Naive thymus-derived CD4-positive, alpha-beta T cell (primary cell): ENCODE measurements at places on chromosomes 12 and 14. TPM values are rescaled to one million over a fixed set of nuclear protein-coding genes. Genes with fewer than 3 reads are reported as not detected.
A peak's percentile ranks its signal among the peaks of the same experiment; 100 is the strongest.

DNA sequence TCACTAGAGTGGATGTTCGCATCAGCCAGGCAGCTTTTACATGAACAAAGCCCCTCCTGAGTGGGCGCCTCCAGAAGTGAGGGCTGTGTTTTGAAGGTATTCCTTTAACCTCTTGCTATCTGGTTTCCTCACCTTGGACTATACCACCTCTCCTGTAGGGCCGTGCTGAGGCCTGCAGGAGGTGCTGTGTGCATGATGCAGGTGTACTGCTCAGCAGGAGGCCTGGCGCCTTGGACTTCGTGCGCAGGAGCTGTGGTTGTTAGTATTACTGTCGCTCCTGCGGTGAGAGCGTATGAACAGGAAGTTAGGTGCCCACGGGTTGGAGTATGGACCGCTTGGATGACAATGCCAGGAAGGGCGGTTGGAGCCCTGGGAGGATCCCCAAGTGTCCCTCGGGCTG lies 130.7 kb downstream of the TSPAN9 start:
- no peaks in the 10 kb centered on the region for H3K36me3 ChIP-seq
- no peaks in the 10 kb centered on the region for H3K27me3 ChIP-seq
- H3K4me3 ChIP-seq, result no peak overlapping the region
- H3K4me1 ChIP-seq, result no peaks in the 10 kb centered on the region
- H3K27ac ChIP-seq, result no peak overlapping the region
- no peak for DNase-seq

- H3K4me1 ChIP-seq, result peaks cover 48% of the 10 kb centered on the region
- DNase-seq, result no peak
- no peak overlapping the region for H3K4me3 ChIP-seq
- H3K27ac ChIP-seq, result no peak overlapping the region
- no peaks in the 10 kb centered on the region for H3K27me3 ChIP-seq
These were observed 8.6 kb downstream of the COPZ1 start for GRCh38 chr12:54333420-54334034.

DNA sequence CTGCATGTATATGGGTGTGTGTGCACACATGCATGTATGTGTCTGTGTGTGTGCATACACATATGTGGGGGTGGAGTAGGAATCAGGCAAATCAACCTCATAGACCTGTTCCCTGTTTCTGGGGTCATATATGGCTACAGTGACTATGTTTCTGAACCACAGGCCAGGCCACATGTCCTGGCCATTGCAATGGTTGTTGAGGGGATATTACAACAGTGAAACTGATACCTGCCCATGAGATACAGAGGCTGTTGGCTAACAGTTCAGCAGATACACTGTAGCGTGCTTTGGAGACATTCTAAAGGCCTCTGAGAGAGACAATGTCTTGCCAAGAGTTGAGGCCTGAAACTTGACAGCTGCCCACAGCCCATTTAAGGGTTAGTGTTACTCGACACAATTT lies 47.3 kb upstream of the FOS start:
- no peak overlapping the region for H3K4me3 ChIP-seq
- no peaks in the 10 kb centered on the region for H3K27me3 ChIP-seq
- H3K4me1 ChIP-seq, result peaks cover 33% of the 10 kb centered on the region
- no peak overlapping the region for H3K27ac ChIP-seq

GRCh38 chr14:95516554-95517181 lies at the start of gene SYNE3:
Gene SYNE3 (minus strand): TSS chr14:95516650. CDS start chr14:95475821, 40,829 bp downstream.
- peaks cover 63% of the 10 kb centered on the region for H3K4me1 ChIP-seq
- DNase-seq, result no peak
- H3K36me3 ChIP-seq, result no peaks in the 10 kb centered on the region
- peak within 1 kb of the TSS; percentile 99 for H3K4me3 ChIP-seq
- H3K27ac ChIP-seq, result peak within 1 kb of the TSS; percentile 80

DNA sequence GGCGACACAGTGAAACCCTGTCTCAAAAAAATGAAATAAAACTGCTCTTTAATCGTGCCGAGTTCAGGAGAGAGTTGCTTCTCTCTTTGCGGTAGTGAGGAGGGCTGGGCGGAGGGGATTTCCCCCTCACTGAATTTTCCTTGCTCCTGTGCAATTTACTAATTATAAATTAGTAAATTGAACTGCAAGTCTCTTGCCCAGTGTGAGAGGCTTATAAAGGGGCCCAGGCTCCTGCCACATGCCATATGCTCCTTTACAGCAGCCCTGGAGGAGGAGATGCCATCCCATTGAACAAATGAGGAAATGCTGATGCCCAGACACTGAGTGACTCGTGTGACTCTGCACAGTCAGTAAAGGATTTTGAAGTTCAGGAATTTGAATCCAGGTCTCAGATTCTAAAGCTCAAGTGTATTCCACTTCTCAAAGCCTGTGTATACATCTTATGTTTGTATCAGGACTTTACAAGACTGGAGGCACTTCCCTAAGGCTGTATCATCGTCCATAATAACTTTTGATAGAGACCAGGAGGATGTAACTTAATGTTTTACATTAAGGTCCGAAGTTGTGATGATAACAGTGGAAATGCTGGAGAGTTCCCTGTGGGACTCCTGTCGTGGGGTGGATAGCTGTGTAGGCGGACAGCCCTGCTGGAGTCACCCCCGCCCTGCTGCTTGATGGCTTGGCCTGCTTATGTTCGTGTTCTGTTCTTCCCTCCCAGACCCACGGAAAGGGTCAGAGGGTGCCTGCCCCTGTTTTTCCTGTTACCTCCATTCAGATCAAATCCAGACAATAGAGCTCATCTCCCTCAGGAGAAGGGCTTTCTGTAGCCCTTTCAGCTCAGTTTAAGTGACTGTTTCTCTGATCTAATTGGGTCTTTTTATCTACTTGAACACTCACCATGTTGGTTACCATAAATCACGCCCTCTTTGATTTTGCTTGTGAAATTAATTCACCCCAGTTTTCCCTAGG lies 13.9 kb downstream of the PELI2 start:
- H3K27ac ChIP-seq, result no peak overlapping the region
- H3K4me1 ChIP-seq, result peaks cover 4% of the 10 kb centered on the region
- no peaks in the 10 kb centered on the region for H3K27me3 ChIP-seq
- no peaks in the 10 kb centered on the region for H3K36me3 ChIP-seq
- no peak for DNase-seq

The PIANP gene
- 0.22 TPM for polyA plus RNA-seq

- no peaks in the 10 kb centered on the region for H3K27me3 ChIP-seq
- H3K36me3 ChIP-seq, result no peaks in the 10 kb centered on the region
- H3K27ac ChIP-seq, result no peak overlapping the region
- H3K4me1 ChIP-seq, result no peaks in the 10 kb centered on the region
- H3K4me3 ChIP-seq, result no peak overlapping the region
These were observed 12.1 kb upstream of the NTN4 start for GRCh38 chr12:95802482-95803270.

GRCh38 chr12:26203167-26203780 lies 7.9 kb downstream of the SSPN start:
- H3K27ac ChIP-seq, result no peak overlapping the region
- no peaks in the 10 kb centered on the region for H3K27me3 ChIP-seq
- H3K36me3 ChIP-seq, result no peaks in the 10 kb centered on the region
- no peaks in the 10 kb centered on the region for H3K4me1 ChIP-seq
- no peak overlapping the region for H3K4me3 ChIP-seq

DNA sequence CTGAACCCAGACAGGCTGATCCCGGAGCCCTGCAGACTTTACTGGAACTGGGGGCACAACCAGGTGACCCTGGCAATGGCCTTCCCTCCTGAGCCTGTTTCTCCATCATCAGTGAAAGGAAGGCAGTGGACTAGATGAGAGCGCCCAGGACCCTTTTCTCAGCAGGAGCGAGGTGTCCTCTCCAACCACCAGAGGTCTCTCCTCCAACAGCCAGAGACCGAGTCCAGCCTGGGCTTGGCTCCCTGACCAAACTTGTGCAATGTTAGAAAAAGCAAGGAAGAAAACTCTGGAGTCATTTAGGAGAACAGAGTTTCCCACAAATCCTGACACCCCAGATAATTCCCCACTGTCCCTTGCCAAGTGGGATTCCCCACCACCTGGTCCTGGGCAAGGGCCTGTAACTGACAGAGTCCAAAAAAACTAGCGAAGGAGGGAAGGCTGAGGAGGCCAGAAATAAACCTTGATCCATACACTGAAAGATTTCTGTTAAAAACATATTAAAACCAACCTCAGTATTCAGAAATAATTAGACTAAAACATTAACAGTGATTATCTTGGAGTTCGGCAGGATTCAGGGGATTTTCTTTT lies 9.0 kb downstream of the RPS6KL1 start:
- no peaks in the 10 kb centered on the region for H3K36me3 ChIP-seq
- DNase-seq, result no peak
- no peaks in the 10 kb centered on the region for H3K27me3 ChIP-seq

The TM9SF1 gene
- polyA plus RNA-seq, result 34.4 TPM

DNA sequence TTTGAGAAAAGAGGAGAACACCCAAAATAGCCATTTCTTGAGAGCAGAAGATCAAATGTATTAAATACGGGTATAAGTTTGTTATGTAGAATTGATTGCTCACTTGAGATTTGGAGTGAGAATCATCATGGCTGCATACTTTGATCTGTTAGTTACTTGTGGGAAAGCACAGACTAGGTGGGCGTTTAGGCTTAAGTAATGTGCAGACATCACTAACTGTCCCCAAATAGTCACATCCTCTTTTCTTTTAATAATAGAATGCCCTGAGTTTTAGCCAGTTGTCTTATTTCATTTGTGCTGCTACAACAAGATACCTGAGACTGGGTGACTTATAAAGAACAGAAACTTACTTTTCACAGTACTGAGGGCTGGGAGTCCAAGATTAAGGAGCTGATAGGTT lies 14.3 kb upstream of the GTF2A1 start:
- no peak for DNase-seq
- H3K27me3 ChIP-seq, result no peaks in the 10 kb centered on the region
- no peaks in the 10 kb centered on the region for H3K36me3 ChIP-seq
- no peak overlapping the region for H3K4me3 ChIP-seq
- no peaks in the 10 kb centered on the region for H3K4me1 ChIP-seq

The PMCH gene
- not detected for polyA plus RNA-seq

DNA sequence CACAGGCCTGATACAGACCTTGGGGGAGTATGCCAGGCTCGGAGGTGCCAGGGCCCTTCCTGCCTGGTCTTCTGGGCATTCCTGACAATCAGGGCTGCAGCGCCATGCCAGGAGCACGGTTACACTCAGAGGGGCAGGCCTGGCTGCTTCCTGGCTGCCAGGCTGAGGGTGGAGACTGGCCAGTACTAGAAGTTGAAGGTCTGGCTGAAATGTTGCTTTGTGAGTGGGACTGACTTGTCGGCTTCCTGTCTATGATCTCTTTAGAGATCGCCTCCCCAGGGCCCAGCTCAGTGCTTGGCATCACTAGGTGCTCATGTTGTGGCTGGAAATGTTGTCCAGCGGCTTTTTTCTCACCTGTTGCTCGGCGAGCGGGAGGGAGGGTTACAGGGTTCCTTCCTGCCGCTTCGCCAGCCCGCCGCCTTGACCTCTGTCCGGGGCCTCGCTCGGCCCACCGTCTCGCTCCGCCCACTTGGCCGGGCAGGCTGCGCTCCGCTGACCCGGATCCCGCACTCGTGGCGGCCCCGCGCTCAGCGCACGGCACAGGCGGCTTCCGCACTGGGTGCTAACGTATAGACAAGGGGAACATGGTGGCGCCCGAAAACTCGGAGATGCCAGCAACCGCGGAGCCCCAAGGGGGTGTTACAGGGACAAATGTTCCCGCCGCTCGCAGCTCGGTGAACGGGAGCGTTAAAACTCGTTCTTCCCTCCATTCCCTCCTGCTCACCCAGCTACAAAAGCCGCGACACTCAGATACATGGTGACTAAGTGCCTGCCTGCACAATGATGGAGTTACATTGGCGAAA lies 32.6 kb downstream of the PAPLN start:
- DNase-seq, result no peak
- H3K4me1 ChIP-seq, result no peaks in the 10 kb centered on the region
- no peaks in the 10 kb centered on the region for H3K36me3 ChIP-seq
- no peak overlapping the region for H3K27ac ChIP-seq
- peak overlapping the region; percentile 8 for H3K4me3 ChIP-seq

The IFNG-AS1 gene
- 2.2 TPM for polyA plus RNA-seq

DNA sequence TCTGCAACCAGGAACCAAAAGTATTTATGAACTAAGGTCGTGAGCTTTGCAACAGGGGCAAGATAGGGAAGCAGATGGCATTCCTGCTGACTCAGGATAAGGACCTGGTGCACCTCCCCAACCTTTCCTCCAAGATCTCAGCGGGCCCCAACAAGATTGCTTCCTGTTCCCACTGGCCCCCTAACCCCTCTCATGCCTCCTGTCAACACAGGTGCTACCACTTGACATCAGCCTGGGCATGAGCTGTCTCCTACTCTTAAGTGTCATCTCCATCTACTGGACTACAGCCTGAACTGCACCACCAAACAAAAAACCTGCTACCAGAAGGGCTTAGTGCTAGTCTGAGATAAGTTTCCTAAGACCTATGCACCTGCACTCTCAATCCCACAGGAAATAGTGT lies 32.7 kb downstream of the MED6 start:
- H3K4me3 ChIP-seq, result no peak overlapping the region
- DNase-seq, result no peak
- peaks cover 5% of the 10 kb centered on the region for H3K36me3 ChIP-seq
- H3K27ac ChIP-seq, result no peak overlapping the region
- H3K4me1 ChIP-seq, result no peaks in the 10 kb centered on the region

DNA sequence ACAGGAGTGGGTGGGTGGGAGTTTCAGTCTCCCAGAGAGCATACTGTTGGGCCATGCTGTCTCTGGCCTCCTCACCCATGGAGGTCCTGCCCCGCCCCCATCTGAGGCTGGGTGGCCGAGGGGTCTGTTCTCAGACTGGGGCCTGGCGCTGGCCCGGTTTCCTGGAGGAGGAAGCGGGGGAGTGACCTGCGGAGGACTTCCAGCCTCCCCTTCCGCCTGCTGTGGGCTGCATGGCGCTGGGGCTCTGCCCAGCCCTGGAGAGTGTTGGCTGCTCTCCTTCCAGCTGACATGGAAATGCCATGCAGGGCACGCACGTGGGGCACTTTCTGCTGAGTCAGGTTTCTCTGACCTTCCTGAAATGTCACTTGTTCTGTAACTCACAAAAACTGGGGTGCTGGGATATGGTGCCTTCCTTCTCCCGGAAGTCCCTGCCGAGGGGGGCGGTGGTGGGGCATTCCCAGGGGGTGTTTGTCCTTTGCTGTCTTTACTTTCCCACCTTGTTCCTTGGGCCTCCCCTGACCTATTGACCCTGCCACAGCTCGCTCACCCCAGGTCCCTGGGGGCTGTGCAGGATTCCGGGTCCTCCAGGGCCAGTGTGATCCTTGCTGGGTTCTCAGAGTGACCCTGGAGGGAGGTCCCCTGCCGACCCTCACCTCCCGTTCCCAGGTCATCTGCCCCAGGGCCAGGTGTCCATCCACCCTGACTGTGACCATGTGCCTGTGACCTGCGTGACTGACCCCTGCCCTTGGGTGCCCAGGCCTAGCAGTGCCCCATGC lies 23.6 kb downstream of the PACS2 start:
- no peak overlapping the region for H3K27ac ChIP-seq
- no peaks in the 10 kb centered on the region for H3K4me1 ChIP-seq
- no peaks in the 10 kb centered on the region for H3K27me3 ChIP-seq
- H3K36me3 ChIP-seq, result no peaks in the 10 kb centered on the region
